ENCODE measurements at places on chromosomes 5 and 9. TPM values are rescaled to one million over a fixed set of nuclear protein-coding genes. Genes with fewer than 3 reads are reported as not detected.

Gene PHYHD1
- total RNA-seq = 33.4 TPM

Gene ANKRD18B
- total RNA-seq = 0.79 TPM

Gene FLT4
- under 0.01 TPM for total RNA-seq

Gene PDLIM4
- 132 TPM for total RNA-seq

Gene PRRX2
- not detected for total RNA-seq

Gene MARCHF3
- total RNA-seq = 16.1 TPM

Gene FAM163B
- total RNA-seq = not detected

Gene MEIKIN
- total RNA-seq = 0.54 TPM

Gene GLRA1
- total RNA-seq = not detected

Gene CRHBP
- not detected for total RNA-seq

Gene S1PR3
- total RNA-seq = 69.3 TPM

Gene COQ4
- total RNA-seq = 44.8 TPM

Gene WDR70
- 32.6 TPM for total RNA-seq

Gene FAXDC2
- total RNA-seq = 8.7 TPM
